ENCODE measurements at places on chromosomes 16 and 17. TPM values are rescaled to one million over a fixed set of nuclear protein-coding genes. Genes with fewer than 3 reads are reported as not detected.
A peak's percentile ranks its signal among the peaks of the same experiment; 100 is the strongest.

GRCh38 chr17:19876529-19877161, 8.9 kb upstream of the ULK2 start:
- peak; percentile 33 for DNase-seq
- no peaks in the 10 kb centered on the region for H3K36me3 ChIP-seq
- H3K4me3 ChIP-seq, result no peak overlapping the region
- no peaks in the 10 kb centered on the region for H3K4me1 ChIP-seq

DNA sequence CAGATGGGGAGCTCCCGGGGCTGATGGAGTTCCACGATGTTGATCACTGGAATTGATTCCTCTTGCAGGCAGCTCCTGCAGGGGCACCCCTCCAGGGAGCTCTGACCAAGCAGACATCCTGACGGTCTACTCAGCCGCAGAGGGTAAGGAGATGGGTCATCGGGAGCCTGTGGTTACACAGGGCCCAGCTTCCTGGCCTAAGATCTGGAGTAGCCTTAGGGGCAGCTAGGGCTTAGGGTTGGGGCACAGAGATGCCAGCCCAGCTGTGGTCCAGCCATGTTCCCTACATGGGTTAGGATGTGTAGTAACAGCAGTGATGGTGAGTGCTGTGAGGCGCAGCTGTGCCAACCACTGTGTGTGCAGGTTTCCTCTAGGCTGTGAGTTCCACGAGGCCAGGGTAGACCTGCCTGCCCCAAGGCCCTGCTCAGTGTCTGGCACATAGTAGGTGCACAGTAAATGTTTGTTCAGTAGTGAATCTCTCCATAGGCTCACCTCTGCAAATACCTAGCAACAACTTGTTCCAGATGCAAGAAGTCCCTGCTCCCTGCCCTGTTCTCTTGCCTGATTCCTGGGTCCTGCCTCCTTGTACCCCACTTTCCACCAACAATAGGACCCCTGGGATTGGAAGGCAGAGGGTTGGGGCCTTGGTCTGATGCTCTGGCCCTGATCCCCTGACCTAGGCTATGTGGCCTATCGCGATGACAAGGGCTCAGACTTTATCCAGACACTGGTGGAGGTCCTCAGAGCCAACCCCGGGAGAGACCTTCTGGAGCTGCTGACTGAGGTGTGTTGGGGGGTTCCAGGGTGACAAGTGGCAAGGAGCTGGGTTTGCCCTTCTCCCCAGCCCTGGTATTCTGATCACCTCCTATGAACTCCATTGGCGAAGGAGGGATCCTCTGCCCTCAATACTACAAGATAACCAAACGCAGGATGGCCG, 13.7 kb downstream of the ZNF213 start:
- no peak overlapping the region for H3K27ac ChIP-seq
- no peak overlapping the region for H3K4me3 ChIP-seq
- DNase-seq, result no peak

GRCh38 chr17:56879280-56879679, 34.6 kb downstream of the TRIM25 start:
- no peaks in the 10 kb centered on the region for H3K36me3 ChIP-seq
- no peak overlapping the region for H3K4me3 ChIP-seq
- H3K27me3 ChIP-seq, result no peaks in the 10 kb centered on the region
- peaks cover 4% of the 10 kb centered on the region for H3K4me1 ChIP-seq
- DNase-seq, result no peak
- no peak overlapping the region for H3K27ac ChIP-seq

GRCh38 chr16:58037365-58038057, 12.0 kb downstream of the MMP15 start:
- no peak overlapping the region for H3K4me3 ChIP-seq
- DNase-seq, result no peak
- no peaks in the 10 kb centered on the region for H3K27me3 ChIP-seq
- peaks cover 5% of the 10 kb centered on the region for H3K36me3 ChIP-seq

- H3K4me3 ChIP-seq, result no peak overlapping the region
- H3K4me1 ChIP-seq, result no peaks in the 10 kb centered on the region
- no peaks in the 10 kb centered on the region for H3K27me3 ChIP-seq
- no peak overlapping the region for H3K27ac ChIP-seq
- no peak for DNase-seq
Observed at GRCh38 chr17:72193391-72194106, 72.7 kb downstream of the SOX9 start.

GRCh38 chr17:79027274-79027924, 3.4 kb downstream of the C1QTNF1 start:
- H3K27ac ChIP-seq, result peak overlapping the region; percentile 68
- DNase-seq, result no peak
- peaks cover 31% of the 10 kb centered on the region for H3K4me1 ChIP-seq

GRCh38 chr17:30358055-30358760, 20.5 kb upstream of the CPD start:
- H3K27me3 ChIP-seq, result no peaks in the 10 kb centered on the region
- H3K27ac ChIP-seq, result no peak overlapping the region
- no peak overlapping the region for H3K4me3 ChIP-seq
- no peak for DNase-seq

DNA sequence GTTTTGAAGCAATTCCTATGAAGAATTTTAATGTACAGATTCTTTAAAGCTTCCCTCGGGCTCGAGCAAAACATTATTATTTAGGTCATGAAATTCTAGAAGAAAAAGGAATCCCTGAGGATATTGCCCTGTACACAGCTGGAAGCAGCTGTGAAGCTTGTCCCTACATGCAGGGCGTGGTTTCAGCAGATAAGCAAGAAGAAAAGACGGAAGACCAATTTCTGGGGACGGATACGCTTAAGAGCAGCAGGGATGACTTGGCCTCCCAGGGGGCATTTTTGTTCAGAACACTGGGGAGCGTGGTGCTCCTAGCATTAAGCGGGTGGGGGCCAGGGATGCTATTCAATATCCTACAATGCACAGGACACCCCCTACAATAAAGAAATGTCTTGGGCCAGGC, 34.3 kb downstream of the LITAF start:
- no peak for DNase-seq
- peak overlapping the region; percentile 61 for H3K27ac ChIP-seq
- H3K36me3 ChIP-seq, result peaks cover 69% of the 10 kb centered on the region
- no peaks in the 10 kb centered on the region for H3K4me1 ChIP-seq

DNA sequence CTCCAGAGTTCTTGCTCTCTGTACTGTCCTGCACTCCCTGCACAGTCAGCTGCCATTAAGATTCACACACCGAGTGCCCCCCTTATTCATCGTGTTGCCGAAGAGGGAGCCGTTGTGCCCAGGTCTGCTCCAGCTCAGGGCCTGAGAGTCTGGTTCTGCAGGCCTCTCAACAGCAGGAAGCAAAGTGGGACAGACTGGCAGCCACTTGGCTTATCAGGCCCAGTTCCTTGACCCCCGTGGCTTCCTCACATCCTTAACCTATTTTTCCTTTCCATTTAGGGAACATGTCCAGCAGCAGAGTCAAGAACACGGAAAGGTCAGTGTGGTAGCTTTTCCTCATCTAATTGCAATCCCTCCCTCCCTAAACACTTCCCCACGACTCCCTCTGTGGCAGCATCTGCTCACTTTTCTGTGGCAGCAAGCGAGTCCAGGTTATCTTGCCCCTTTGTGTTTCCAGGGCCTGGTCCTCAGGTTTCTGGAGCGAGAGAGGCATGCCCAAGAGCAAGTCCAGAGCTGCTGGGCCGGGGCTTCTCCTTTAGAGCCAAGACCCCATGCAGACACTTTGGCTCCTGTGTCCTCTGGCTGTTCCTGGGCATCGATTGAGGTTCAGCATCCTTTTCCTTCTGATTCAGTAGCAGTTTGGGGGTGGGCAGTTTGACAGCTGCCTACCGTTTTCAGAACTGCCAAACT, 22.1 kb upstream of the ADAM11 start:
- no peaks in the 10 kb centered on the region for H3K4me1 ChIP-seq
- no peak for DNase-seq
- no peaks in the 10 kb centered on the region for H3K36me3 ChIP-seq
- no peaks in the 10 kb centered on the region for H3K27me3 ChIP-seq
- no peak overlapping the region for H3K27ac ChIP-seq

- no peak for DNase-seq
- H3K27me3 ChIP-seq, result peaks cover 25% of the 10 kb centered on the region
- no peaks in the 10 kb centered on the region for H3K36me3 ChIP-seq
- H3K4me3 ChIP-seq, result no peak overlapping the region
- no peak overlapping the region for H3K27ac ChIP-seq
Observed at GRCh38 chr16:1037394-1038257, 34.9 kb upstream of the SSTR5 start.

- DNase-seq, result peak; percentile 49
- H3K4me3 ChIP-seq, result no peak overlapping the region
- H3K27me3 ChIP-seq, result peaks cover 17% of the 10 kb centered on the region
- no peak overlapping the region for H3K27ac ChIP-seq
- no peaks in the 10 kb centered on the region for H3K36me3 ChIP-seq
Observed at GRCh38 chr17:81930142-81931125, 2.9 kb upstream of the MAFG start.

GRCh38 chr16:62676306-62676705, 640.1 kb upstream of the CDH8 start:
- no peaks in the 10 kb centered on the region for H3K36me3 ChIP-seq
- H3K27me3 ChIP-seq, result no peaks in the 10 kb centered on the region
- no peak for DNase-seq
- H3K4me1 ChIP-seq, result no peaks in the 10 kb centered on the region

DNA sequence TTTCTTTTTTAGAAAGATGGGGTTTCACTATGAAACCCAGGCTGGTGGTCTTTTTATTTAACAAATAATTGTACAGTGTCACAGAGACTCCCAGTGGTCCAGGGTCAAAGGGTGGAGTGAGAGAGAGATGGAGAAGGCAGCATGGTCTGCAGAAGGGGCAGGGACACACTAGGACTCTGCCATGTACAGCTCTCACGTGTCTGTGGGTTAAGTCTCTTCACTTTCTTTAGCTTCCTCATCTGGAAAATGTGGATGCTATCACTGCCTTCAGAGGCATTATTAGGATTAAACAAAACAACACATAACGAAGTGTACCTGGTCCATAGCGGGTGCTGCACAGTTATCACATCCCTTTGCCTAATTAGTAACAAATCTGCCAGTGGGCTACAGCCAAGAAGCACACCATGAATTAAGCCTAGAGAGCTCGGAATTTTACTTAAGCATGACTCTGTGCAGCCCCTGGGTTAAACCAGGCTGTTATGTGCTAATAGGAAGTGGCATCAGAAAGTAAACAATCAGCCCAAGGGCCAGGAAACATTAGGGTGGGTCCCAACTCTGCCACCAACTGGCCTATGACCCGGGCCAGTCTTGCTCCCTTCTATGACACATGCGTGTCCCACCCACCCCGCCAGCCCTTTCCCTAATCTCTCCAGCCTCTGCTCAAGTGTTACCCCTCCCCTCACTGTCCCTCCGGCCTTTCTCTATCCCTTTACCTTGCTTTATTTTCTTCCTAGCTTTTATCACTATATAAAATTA, 13.9 kb downstream of the TOP3A start:
- no peak overlapping the region for H3K4me3 ChIP-seq
- DNase-seq, result no peak
- no peaks in the 10 kb centered on the region for H3K4me1 ChIP-seq
- H3K36me3 ChIP-seq, result no peaks in the 10 kb centered on the region

GRCh38 chr16:68378436-68379415, 67.9 kb downstream of the PRMT7 start:
- H3K4me1 ChIP-seq, result peaks cover 18% of the 10 kb centered on the region
- H3K27me3 ChIP-seq, result no peaks in the 10 kb centered on the region
- no peak overlapping the region for H3K4me3 ChIP-seq

GRCh38 chr16:22322021-22322471, 24.8 kb downstream of the POLR3E start:
- no peaks in the 10 kb centered on the region for H3K27me3 ChIP-seq
- H3K36me3 ChIP-seq, result no peaks in the 10 kb centered on the region
- DNase-seq, result no peak
- no peak overlapping the region for H3K4me3 ChIP-seq

PYY gene
- 52.1 TPM for total RNA-seq

IL32 gene
- total RNA-seq, result 605 TPM

CES3 gene
- 616 TPM for total RNA-seq

CDH5 gene
- total RNA-seq, result 6.0 TPM

TSNAXIP1 gene
- total RNA-seq, result not detected

TOX3 gene
- 24.3 TPM for total RNA-seq

OTOP2 gene
- total RNA-seq, result 80.7 TPM

SNX20 gene
- 2.6 TPM for total RNA-seq
